NCI-H69 (cell line): ENCODE measurements at places on chromosomes 16 and 17.

GRCh38 chr17:29344201-29344856, 45.8 kb upstream of the TAOK1 start:
- DNase-seq: no peak

DNA sequence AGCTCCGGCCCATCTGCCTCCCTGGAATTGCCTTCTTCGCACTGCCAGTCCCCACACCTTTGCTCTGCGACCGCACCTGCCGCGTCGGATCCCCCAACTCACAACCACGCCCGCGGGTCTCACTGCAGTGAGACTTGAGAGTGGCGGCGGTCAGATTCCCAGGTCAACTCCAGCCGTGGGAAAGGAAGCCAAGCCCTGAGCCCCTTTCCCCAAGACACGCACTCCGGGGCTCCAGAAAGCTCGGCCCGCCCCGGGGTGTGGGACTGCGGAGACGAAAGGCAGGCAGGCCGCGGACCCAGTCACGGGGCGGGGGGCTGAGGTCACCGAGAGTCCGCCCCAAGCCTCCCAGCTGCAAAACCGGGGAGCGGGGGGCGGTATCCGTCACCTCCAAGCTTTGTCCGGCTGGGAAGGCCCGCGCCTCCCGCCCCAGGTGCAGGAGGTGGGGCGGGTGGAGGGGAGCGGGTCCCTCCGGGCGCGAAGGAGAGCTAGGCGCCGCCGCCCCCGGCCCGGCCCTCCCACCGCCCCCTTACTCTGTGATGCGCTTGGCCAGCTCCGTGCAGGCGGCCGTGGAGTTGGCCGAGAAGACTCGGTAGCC, 615 bp downstream of the PRPSAP1 start:
- DNase-seq: peak; percentile 64

DNA sequence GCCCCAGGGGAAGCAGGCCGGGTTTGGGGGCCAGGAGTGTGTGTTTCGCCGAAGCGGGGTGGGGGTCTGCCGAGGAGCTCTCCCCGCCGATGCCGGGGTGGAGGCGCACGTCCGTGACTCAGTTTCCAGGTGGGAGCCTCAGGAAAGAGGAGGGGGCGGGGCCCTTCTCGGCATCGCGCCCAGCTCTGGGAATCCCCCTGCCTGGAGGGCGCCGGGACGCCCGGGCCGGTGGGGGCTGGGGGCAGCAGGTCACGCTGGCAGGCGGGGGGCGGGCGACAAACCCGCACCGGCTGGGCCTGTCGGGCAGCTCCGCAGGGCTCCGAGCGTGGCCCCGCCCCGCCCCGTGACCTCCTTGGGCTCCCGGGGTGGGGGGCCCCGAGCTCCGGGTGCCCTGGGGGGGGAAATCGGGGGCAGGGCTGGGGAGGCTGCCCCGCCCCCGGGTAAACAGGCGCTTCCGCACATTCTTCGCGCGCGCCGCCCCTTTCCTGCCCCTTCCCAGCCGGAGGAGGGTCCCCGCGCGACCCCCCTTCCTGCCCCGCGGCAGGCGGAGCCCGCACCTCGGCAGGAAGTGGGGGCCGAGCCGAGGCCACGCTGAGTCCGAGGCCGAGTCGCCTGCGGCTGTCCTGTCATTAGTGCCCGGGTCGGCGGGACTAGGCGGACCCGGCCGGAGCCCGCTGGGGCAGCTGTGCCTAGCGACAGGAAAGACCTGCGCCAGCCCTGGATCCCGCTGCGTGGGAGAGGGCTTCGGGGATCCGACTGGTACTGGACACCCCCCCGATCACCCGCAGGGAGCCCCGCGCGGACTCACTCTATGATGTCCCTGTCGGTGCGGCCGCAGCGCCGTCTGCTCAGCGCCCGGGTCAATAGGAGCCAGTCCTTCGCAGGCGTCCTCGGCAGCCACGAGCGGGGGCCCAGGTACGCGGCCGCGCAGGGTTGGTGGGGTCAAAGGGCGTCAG, 9.3 kb downstream of the RIPOR1 start:
- peak; percentile 58 for DNase-seq

DNA sequence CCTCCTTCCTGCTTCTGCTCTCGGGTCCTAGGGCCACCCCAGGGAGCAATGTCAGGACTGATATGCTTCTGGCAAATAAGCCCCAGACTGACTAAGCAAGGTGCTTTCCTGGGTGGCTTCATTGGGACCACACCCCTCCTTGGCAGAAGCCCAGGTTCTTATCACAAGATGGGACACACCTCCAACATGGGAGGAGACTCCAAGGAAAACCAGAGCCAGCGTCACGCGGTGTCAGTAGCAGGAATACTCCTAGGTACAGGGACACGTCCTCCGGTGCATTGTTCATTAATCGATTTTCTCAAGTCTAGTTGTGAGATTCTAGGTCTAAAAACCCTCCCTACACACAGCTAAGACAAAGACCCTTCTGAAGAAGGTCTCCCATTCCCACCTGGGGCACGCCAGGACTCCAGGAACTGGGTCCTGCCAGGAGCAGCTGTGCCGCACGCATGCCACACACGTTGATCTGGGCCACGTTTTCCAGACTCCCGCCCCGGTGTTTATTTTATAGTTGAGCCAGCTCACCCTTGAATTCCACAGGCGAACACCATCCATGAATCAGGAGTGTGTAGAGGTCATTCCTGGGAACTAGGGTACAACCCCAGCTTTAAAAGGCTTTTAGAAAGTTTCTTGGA, 30.8 kb downstream of the FA2H start:
- DNase-seq: peak; percentile 83

DNA sequence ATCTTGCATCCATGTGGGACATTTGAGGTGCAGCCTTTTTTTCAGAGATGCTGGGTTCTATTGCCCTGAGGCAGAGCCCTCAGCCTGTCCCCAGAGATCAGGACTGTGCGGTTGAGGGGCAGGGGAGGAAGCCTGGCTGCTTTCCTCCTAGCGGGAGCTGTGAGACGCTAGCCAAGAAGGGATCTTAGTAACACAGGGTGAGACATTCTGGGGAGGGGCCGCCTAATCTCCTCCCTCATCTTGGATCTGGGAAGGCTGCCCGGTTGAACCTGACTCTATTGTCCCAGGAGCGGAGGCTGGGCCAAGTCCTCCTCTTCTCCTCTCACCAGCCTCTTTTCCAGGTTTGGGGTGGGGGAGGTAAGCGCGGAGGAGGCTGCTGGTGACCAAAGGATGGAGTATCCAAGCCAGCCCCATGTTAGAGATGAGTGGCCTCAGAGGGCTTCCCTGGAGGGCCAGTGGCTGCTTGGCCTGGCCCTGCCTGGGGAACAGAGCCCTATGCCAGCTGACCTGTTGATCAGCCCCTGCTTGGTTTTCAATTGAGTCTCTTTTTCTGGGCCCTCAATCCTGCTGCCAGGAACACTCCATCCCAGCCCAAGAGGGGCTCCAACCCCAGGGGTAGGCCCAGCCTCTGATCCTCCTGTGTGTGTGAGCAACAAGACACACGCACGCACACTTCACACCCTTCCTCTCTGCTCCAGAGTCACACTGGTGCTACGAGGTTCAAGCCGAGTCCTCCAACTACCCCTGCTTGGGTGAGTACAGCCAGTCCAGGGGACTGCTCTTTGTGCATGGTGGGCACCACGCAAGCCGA, 5.0 kb downstream of the CA4 start:
- peak; percentile 60 for DNase-seq

DNA sequence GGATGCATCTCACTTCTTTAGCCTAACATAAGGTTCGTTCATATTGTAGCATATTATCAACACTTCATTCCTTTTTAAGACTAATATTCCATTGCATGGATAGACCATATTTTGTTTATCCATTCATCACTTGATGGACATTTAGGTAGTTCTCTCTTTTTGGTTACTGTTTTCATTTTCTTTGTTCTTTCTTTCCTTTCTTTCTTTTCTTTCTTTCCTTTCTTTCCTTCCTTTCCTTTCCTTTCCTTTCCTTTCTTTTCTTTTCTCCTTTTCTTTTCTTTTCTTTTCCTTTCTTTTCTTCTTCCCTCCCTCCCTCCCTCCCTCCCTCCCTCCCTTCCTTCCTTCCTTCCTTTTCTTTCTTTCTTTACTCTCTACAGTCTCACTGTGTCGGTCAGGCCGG, 24.2 kb downstream of the PLCG2 start:
- DNase-seq: no peak
